IPS-NIHi11 (cell line): ENCODE measurements at places on chromosomes 3 and 15.
A peak's percentile ranks its signal among the peaks of the same experiment; 100 is the strongest.

- no peak for DNase-seq
Measured at GRCh38 chr3:57743496-57743895, 12.6 kb upstream of the SLMAP start.

DNA sequence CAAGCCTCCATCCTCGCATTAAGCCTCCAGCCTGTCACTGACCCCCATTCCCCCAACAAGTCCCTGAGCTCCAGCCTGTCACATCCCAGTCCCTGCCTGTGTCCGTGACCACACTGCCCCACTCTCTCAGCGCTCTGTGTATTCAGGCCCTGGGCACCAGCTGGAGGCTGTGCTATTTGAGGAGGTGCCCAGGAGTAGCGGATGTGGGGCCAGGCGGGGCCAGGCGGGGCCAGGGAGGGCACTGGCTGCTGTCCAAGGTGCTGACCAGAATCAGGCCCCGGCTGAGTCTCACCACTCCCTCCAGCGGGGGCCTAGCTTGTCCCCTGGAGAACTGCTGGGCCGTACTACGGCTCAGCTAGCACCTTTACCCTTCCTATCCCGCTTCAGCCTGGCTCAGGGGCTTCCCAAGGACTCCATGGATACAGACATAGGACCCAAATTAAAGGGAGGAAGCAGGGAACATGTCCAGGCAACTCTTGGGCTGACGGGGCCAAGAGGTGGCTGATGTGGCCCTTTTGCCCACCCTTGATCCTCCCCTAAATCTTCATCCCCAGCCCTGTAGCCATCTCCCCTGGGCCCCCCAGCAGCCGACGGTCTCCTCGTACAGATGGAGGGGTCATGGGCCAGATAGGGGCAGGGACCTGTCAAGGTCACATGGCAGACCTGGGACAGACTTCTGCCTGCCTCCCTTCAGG is 1.1 kb downstream of the HHATL start:
- DNase-seq = peak; percentile 99

DNA sequence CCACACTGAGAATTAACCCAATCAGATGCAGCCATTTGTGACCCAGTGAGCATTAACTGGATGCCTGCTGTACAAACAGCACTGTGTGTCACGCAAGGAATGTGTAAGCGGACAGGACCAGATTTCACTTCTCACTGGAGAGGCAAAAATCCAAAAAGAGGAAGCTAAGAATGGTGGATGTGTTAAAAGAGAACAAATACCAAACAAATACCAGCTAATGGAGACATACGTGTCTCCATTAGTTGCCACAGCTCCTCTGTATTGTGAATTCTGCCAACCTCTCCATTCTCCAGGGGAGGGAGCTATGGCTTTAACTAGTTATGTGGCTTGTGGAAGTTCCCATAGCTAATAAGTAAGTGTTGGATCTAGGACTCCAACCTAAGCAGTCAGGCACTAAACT is 2.6 kb downstream of the LTF start:
- peak; percentile 53 for DNase-seq

- no peak for DNase-seq
Measured at GRCh38 chr3:37922721-37923568, 61.3 kb downstream of the CTDSPL start.

GRCh38 chr3:95521396-95521795 is 1293.0 kb upstream of the EPHA6 start:
- DNase-seq = no peak

GRCh38 chr15:25464784-25465183 is 26.0 kb upstream of the UBE3A start:
- DNase-seq = no peak

DNA sequence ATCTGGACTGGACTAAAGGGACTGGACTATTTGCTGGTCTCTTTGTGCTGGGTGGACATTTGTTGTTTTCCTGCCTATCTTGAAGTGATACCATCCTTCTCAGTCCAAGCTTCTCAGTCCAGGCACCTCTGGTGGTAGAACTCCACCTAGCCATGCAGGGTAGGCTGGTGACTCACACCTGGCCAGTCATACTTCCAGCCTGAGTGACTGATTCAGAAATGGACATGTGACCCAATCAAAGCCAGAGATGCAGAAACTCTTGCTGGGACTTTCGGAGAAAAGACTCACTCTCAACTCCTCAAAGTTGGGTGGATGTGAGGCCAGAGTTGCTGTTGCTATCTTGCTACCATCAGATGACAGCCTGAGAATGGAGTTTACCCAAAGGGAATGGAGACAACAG is 5.6 kb upstream of the ASB14 start:
- peak; percentile 25 for DNase-seq

- DNase-seq = no peak
Measured at GRCh38 chr15:86101818-86102217, 22.1 kb downstream of the AGBL1 start.

GRCh38 chr15:72939514-72940228 is 112.6 kb upstream of the NEO1 start:
- DNase-seq = no peak

- DNase-seq = no peak
Measured at GRCh38 chr3:172292422-172292821, 155.8 kb downstream of the GHSR start.

DNA sequence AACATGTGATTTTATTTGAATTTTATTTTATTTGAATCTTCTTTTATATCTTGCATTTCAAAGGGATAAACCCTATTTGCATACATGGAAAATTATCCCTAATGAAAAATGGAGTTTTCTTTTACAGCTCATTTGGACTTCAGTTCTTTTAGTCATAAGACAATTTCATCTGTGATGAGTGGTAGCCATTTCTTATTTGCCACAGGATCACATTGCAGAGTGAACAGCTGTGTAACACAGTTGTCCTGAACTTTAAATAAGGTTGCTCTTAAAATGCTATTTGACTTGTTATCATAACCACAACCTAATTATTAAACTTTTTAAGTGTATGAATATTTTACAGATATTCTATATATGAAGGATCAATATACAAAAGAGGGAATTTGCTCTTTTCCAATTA is 221.7 kb upstream of the ROPN1 start:
- no peak for DNase-seq

DNA sequence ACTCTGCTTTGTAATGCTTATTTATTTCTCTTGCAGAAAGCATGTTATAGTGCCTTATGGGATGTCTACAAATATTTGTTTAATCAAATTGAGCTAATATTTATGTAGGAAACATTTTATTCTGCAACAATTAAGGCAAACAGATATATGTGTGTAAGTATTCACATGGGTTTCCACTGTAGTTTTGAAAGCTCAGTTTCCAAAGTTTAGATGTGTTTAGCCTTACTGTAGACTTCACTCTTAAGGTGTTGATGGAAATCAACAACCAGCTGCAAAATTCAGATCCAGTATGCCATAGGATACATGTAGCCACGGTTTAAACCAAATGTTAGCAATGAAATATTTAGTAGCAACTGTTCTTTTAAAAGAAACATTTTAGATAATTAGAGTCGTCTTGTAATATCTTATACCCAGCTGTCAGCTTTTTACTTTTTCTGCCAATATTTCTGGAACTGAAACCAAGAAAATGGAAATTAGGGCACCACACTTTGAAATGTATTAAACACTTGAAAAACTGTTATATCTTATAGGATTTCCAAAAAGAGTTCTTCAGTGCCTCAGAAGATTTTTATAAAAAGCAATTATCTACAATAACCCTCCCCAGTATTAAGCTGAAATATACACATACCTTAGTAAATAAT is 18.5 kb downstream of the PIK3CA start:
- no peak for DNase-seq

- peak; percentile 76 for DNase-seq
Measured at GRCh38 chr15:65395567-65396202, 17.9 kb upstream of the IGDCC3 start.

- no peak for DNase-seq
Measured at GRCh38 chr3:17707813-17708543, 34.5 kb downstream of the TBC1D5 start.

DNA sequence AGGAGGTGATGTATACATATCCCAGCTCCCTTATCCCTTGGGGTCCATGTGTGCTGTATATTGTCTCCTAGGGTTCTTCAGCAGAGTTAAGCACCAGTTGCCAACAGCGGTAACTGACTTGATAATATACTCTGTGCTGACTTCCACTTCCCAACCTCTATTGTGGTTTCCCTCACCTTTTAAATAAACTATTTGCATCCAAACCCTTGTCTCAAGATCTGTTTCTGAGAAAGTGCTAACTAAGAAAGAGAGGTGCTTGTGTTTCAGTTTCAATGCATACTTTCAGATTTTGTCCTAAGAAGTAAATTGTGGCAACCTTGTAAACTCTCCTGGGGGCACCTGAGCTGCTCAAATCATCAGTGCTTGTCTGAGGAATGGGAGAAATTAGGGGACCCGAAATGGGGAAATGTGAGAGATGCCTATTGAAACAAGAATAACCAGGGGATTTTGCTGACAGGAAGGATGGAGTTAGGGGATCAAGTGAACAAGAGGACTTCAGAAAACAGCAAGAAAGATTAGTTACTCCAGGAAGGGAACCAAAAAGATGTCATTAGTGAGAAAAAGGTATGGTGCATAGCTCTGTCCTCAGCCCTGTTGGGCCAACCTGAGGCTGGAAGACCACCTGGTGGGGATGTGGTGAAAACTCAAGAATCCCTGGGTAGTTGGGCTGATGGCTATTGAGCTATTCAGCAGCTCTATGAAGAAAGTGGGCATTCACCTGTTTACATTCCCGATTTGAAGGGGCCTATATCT is 50.9 kb upstream of the MRPL3 start:
- DNase-seq = no peak

DNA sequence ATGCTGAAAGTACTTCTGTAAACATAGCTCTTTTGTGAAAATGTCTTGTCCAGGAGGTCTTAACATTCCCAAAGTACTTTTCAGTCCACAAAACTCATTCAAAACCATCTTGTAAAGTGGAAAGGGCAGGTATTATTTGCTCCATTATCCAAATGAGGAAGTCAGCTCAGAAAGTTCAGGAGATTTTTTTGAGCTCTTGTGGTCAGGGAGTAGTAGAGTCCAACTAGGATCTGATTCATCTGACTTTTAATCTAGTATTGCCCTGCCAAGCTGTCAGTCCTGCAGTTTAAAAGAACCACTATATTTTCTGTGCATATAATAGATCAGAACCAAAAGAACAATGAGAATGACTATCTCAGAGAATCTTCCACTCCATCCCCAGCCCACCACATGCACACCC is 83.5 kb downstream of the FOXB1 start:
- no peak for DNase-seq

- no peak for DNase-seq
Measured at GRCh38 chr3:171038342-171038741, 11.8 kb upstream of the SLC2A2 start.

- no peak for DNase-seq
Measured at GRCh38 chr3:66885326-66886000, 112.6 kb upstream of the KBTBD8 start.
